ENCODE measurements at places on chromosomes 5 and 9.
A peak's percentile ranks its signal among the peaks of the same experiment; 100 is the strongest.

DNA sequence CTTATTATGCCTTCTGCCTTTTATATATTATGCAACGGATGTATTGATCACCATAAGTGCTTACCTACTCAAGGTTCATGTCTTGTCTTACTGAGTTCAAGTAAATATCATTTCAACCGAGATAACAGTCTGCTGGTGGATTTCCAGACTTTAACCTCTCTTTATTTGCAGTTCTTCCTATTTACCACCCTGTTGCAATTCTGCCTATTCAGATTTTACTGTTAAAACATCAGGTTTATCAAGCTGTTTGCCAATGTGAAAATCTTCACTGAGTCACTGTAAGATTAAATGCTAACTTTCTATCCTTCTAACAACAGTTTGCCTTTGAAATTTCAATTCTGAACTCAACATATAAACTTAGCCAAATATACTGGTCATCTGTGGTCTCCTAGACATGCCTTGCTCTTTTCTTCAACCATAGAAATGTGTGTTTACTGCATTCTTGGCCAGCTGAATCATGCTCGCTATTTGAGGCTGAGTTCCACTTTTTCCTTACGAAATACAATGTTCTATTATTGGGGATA lies 471.7 kb upstream of the RORB start:
- peak; percentile 90 for DNase-seq

GRCh38 chr5:122145906-122146305 lies 16.6 kb downstream of the ZNF474 start:
- DNase-seq, result no peak

- DNase-seq, result peak; percentile 98
These were observed 117.3 kb downstream of the GDNF start for GRCh38 chr5:37722236-37723161.

DNA sequence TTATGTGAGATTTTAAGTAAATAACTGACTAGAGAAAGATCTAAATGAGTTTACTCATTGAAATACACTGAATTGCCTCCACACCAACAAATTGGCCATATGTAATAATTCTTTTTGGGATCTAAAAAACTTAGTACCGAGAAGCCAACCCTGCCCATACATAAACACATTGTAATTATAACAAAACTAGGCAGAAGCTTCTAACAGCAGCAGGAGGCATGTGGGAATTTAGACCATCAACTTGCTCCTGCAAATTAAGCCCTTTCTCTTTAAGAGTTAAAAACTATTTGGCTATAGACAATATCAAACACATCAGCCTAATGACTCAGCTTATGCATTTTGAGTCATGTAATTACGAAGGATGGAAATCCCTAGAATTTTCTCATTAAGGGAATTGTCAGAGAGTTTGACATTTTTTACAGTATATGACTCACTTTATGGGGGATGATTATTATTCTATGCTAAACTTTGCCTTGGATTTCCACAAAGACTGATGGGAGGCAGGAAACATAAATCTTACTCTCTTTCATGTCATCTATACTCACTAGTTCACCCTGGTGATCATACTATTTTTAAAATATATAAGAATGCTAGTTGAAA lies 1.0 kb downstream of the IL7R start:
- peak; percentile 82 for DNase-seq

- no peak for DNase-seq
These were observed 13.2 kb downstream of the TTC39B start for GRCh38 chr9:15293804-15294316.

DNA sequence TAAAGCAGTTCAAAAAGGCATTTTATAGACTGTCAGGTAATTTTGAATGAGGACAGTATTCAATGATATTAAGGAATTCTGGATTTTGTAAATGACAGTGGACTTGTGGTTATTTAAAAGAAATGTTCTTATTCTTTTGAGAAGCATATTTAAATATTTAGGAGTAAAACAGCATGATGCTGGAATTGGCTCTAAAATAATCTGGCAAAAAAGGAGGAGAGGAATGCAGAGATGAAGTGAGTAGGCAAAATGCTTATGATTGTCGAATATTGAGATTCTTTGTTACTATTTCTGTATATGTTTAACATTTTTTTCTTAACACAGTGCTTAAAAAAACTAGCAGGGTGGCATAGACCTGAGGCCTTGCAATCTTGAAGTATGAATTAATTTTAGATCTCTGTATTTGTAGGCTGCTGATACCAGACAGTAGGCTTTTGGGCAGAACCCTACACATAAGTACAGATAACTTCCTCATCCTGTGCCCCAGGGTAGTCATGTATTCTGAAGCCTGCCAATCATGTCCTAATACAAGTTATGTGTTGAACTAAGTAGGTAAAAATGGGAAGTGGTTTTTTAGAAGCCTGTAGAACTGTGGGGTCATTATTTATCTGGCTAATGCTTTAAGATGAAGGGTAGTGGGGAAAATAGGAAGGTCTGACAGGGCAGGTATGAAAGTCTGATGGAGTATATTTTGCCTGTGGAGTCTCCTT lies 9.4 kb downstream of the CD180 start:
- DNase-seq, result no peak

DNA sequence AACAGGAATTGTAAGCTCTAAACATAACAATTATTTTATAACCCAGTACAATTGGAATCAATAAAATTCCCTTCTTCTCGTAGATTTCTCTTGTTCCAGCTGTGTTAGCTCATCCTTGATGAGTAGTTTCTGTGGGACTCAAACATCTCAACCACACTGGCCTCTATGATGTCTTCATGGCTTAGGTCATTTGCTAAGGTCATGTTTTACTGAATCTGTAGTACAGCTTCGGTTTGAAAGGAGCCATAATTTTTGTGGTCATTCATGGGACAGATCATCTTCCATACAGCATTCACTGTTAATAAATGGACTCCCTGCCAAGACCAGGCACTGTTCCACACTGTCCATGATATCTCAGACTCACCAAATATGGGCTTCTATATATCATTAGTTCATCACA lies 369.0 kb upstream of the RFX3 start:
- peak; percentile 94 for DNase-seq

- DNase-seq, result peak; percentile 22
These were observed 76.6 kb downstream of the RORB start for GRCh38 chr9:74573640-74574191.

GRCh38 chr5:90902651-90903386 lies 344.2 kb downstream of the ADGRV1 start:
- DNase-seq, result no peak

- no peak for DNase-seq
These were observed 5.9 kb downstream of the PNPLA7 start for GRCh38 chr9:137544176-137544760.

- no peak for DNase-seq
These were observed 35.0 kb downstream of the AOPEP start for GRCh38 chr9:94761481-94761880.

- DNase-seq, result no peak
These were observed 704 bp upstream of the IL33 start for GRCh38 chr9:6214903-6215302.

DNA sequence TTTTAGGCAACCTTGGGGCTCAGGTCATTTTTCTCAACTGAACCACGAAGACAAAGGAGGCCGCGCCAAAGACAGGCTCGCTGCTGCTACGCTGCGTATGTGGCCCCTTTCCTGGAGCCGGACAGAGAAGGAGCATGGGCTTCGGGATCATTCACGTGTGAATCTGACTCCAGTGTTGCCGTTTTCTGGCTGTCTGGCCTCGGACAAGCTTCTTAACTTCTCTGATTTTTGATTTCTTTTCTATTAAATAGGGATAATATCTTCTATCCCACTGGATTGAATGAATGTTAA lies 50.8 kb upstream of the ZNF366 start:
- no peak for DNase-seq

DNA sequence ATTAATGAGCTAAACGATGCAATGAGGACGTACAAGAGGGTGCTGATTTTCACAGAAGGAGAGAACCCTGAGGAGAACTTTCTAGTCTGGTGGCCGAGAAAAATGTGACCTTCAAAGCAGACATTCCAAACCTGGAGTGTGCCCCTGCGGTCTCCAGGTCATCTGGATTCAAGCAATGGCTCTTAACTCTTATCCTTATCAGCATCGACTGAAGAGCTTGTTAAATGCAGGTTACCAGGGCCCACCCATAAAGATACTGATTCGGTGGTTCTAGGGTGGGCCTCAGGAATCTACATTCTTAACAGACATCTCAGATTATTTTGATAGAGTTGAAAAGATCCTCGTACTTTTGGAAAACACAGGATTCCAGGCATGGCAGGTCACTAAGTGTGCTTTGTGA lies 103.6 kb upstream of the SAP30L start:
- no peak for DNase-seq

GRCh38 chr5:171610686-171611085 lies 174.9 kb upstream of the SMIM23 start:
- DNase-seq, result no peak

GRCh38 chr9:81499021-81499454 lies 190.3 kb downstream of the TLE1 start:
- peak; percentile 79 for DNase-seq

DNA sequence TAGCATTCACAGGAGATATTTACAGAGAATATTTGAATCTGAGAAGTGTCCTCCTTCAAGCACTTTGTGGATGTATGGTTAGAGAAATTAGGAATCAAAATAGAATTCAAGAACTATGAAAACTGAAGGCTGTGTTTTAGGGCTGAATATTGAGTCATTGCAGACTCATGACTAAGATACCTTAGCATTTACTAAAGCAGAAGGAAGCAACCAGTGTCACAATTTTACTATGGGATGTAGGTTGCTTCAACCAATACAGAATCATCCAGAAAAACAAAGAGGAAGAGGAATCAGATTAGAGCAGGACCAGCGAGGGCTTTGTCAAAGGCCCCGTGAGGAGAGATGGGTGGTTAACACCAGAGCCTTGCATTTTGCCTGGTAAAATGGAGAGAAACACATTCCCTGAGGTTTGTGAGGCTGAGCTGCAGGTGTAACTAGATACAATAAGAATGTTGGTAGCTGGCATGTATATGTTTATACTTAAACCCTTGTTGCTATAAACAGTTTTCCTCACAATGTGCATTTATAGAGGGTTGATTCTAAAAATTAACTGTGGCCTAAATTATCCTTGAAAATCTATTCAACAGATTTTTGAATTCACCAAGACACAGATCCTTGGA lies 518.1 kb downstream of the AGTPBP1 start:
- peak; percentile 27 for DNase-seq

- DNase-seq, result peak; percentile 95
These were observed 247.6 kb downstream of the TMEM232 start for GRCh38 chr5:110478895-110479294.

DNA sequence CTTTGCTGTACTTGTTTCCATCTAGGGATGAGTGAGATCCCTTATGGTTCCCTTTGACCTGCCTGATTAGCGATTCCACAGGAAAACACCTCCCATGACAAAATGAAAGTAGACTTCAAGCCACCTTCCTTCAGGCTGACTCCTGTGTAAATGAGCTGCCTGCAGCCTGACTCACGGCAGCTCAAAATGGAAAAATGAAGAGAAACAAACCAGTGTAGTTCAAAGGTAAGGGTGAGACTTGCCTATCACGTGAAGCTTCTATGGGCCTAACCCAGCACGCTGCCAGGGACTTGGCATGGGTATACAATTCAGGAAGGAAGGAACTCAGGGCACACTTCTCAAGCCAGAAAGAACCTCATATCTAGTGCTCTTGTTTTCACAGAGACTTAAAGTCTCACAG lies 110.1 kb upstream of the LRRTM2 start:
- DNase-seq, result peak; percentile 15

DNA sequence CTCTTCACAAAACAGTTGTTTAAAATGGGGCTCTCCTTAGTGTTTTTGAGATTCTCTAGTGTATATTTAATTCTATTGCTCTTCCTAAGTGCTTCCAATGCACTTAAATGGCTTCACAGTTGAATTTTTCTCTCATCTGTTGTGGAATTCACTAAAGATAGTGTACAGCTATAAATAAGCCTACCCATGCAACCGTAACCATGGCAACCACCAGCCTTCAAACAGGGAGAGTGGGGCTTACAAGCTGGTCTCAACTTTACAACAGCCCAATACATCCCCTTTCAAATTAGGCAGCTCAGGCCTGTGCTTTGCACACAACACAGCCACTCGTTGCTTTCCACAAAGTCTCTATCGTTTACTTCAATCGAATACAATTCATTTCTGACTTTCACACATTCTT lies 144.0 kb upstream of the PLPPR1 start:
- DNase-seq, result no peak

GRCh38 chr5:15609076-15609725 lies 109.2 kb downstream of the FBXL7 start:
- no peak for DNase-seq

DNA sequence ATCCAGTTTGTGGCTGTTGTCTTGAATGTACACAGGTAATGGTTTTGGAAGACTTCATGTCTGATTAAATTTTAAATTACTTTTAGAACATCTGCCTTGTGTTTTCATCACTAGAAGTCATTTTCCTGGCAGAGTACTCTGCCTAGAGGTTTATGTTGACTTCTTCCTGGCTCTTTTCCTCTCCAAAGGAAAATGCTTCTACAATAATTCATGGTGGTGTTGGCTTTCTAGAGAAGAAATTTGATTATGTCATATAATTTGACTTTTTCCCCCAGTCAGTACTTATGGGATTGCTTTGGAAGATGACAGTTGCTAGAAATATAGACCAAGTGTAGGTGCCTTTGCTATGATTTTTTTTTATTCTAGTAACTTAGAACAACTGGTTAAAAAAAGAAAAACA lies 46.8 kb downstream of the F2RL2 start:
- no peak for DNase-seq

GRCh38 chr5:18252559-18252958 lies 618.3 kb downstream of the TAF11L14 start:
- DNase-seq, result no peak

DNA sequence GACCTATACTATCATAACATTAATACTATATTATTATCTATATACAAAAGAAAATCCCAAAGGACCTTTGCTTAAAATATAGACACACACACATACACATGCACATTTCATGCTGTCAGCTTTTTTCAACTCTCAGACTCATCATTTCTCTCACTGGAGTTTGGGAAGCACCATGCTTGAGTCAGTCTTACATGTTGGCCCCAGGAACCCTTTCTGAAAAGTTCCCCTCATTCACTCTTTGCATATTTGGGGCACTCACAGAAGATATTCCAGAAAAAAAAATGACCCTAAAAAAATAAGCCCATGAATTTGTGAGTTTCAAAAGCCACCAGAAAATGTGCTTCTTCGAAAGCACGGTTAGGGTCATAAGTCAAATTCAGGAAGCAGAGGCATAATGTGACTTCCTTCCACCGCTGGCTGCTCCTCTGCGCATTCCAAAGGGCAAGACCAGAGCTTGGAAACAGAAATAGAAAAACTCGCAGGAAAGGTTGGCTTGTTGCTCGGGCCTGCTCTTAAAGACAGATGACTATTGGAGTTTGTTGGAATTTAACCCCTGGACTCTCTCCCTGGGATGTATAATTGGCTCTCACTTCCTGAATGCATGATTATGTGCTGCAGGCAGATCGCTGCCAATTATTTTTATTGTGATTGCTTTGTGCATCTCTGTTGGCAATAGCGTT lies 129.7 kb upstream of the IQGAP2 start:
- no peak for DNase-seq

- DNase-seq, result no peak
These were observed 74.1 kb upstream of the CCL21 start for GRCh38 chr9:34783951-34784487.

DNA sequence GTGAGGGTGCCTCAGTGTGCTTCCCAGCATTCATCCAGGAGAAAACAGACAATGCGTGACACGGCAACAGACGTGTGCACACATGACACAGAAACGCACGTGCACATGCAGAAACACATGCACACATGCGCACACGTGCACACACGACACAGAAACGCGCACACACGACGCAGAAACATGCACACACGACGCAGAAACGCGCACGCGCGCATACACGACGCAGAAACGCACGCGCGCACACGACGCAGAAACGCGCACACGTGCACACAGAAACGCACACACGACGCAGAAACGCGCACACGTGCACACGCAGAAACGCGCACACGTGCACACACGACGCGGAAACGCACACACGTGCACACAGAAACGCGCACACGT lies 16.5 kb downstream of the TPPP start:
- DNase-seq, result no peak
